ENCODE measurements at places on chromosomes 6 and 20. TPM values are rescaled to one million over a fixed set of nuclear protein-coding genes. Genes with fewer than 3 reads are reported as not detected.

- peaks cover 23% of the 10 kb centered on the region for H3K4me1 ChIP-seq
- peak overlapping the region; percentile 8 for H3K27ac ChIP-seq
- H3K27me3 ChIP-seq, result no peaks in the 10 kb centered on the region
- no peak overlapping the region for H3K4me3 ChIP-seq
These were observed 11.4 kb upstream of the PARD6B start for GRCh38 chr20:50720026-50720425.

- H3K36me3 ChIP-seq, result no peaks in the 10 kb centered on the region
- no peak overlapping the region for H3K4me3 ChIP-seq
- no peaks in the 10 kb centered on the region for H3K27me3 ChIP-seq
- peaks cover 6% of the 10 kb centered on the region for H3K4me1 ChIP-seq
- H3K27ac ChIP-seq, result no peak overlapping the region
These were observed 179.5 kb downstream of the CDH26 start for GRCh38 chr20:60137657-60138245.

GRCh38 chr6:53547166-53547810 is 2.4 kb upstream of the GCLC start:
- peak overlapping the region; percentile 86 for H3K4me3 ChIP-seq
- peaks cover 27% of the 10 kb centered on the region for H3K4me1 ChIP-seq
- no peaks in the 10 kb centered on the region for H3K36me3 ChIP-seq
- peak overlapping the region; percentile 93 for H3K27ac ChIP-seq
- DNase-seq, result no peak

DNA sequence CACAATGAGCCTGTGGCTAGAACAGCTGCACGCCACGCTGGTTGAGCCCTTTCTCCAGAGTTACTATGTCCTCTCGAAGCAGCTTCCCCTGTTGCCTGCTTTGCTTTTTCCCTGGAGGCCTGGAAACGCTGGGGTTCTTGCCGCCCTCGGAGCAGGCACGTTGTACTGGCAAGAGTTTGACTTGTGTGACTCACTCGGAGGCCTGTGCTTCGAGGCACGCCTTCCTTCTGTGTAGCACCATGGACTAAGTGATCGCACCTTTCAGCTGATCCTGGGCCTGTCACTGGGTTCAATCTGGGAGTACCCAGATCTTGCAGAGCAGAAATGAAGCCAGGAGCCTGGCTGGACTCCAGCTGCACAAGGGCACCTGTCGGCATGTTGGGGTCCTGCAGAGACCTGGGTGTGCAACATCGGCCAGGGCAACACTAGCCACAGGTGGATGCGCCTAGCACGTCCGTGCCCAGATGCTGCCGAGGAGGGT is 5.2 kb downstream of the INSM1 start:
- H3K36me3 ChIP-seq, result no peaks in the 10 kb centered on the region
- no peak overlapping the region for H3K27ac ChIP-seq
- no peak for DNase-seq

FOXA2 gene
- not detected for total RNA-seq

- peaks cover 13% of the 10 kb centered on the region for H3K4me1 ChIP-seq
- no peak overlapping the region for H3K27ac ChIP-seq
- H3K27me3 ChIP-seq, result peaks cover 1% of the 10 kb centered on the region
These were observed 341.7 kb downstream of the PREX1 start for GRCh38 chr20:48486065-48486464.

BAG2 gene
- 4.5 TPM for total RNA-seq

- peak overlapping the region; percentile 77 for H3K27ac ChIP-seq
- H3K36me3 ChIP-seq, result no peaks in the 10 kb centered on the region
- DNase-seq, result no peak
- peak overlapping the region; percentile 14 for H3K4me3 ChIP-seq
These were observed 63.9 kb downstream of the FAM83B start for GRCh38 chr6:54910431-54910884.

GRCh38 chr6:106858653-106859092 is 115.9 kb downstream of the CD24 start:
- no peaks in the 10 kb centered on the region for H3K27me3 ChIP-seq
- DNase-seq, result no peak
- peak overlapping the region; percentile 53 for H3K27ac ChIP-seq

CALHM6 gene
- total RNA-seq, result 2.4 TPM

- no peak overlapping the region for H3K4me3 ChIP-seq
- H3K27ac ChIP-seq, result no peak overlapping the region
- H3K36me3 ChIP-seq, result no peaks in the 10 kb centered on the region
- peaks cover 2% of the 10 kb centered on the region for H3K27me3 ChIP-seq
These were observed 81.8 kb upstream of the SPACA1 start for GRCh38 chr6:87965806-87966205.

DNA sequence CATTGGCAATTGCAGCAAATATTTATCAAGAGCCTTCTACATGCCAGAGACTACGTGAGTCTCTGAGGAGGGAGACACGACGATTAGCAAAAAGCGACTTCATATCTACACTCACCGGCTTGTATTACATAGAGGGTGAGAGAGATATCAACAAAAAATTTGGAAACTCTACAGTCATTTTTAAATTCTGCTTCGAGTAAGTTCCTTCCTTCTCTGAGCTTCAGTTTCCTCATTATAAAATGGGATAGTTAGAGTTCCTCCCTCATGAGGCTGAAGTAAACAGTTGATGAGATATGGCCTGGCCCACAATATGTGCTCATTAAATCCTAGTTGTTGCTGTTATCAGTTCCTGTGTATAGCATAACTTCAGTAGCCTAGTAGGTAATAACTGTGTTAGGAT is 64.1 kb upstream of the SIRPA start:
- DNase-seq, result no peak
- no peaks in the 10 kb centered on the region for H3K36me3 ChIP-seq
- no peak overlapping the region for H3K4me3 ChIP-seq
- H3K4me1 ChIP-seq, result peaks cover 3% of the 10 kb centered on the region
- H3K27me3 ChIP-seq, result peaks cover 3% of the 10 kb centered on the region
- no peak overlapping the region for H3K27ac ChIP-seq

DNA sequence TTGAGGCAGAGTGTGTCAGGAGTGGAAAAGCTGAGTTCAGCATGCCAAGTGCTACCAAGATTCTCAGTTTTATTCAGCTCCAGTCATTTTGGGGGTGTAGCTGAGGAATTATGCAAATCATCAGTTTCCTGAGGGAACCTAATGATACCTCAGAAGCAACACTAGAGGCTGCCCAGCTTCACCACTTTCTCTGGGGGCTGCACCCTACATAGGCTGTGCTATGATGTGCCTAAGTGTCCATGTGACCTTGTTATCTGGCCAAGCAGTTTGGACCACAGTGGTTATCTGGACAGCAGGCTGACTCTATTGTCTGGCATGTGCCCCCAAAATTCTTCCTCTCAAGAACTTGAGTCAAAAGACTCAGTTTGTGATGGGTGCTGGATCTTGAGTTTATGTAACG is 374.6 kb upstream of the SYNCRIP start:
- H3K4me3 ChIP-seq, result no peak overlapping the region
- DNase-seq, result no peak
- peaks cover 5% of the 10 kb centered on the region for H3K4me1 ChIP-seq

DNA sequence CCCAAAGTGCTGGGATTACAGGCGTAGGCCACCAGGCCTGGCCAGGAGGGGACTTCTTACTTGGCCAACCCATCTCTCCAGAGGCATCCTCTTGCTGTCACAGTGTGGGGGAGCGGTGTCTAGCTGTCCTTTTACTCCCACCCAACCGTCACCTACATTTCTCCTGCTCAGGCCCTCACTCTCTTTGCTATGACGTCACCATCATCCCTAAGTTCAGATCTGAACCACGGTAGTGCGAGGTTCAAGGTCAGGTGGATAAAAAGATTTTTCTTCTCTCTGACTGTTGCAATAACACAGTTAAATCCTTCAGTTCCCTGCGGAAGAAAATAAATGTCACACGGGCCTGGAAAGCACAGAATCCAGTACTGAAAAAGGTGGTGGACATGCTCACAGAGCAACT is 7.3 kb upstream of the RAET1L start:
- H3K27me3 ChIP-seq, result peaks cover 96% of the 10 kb centered on the region
- H3K4me1 ChIP-seq, result peaks cover 6% of the 10 kb centered on the region
- H3K27ac ChIP-seq, result no peak overlapping the region

CLPSL1 gene
- not detected for total RNA-seq
